Right lung (tissue), 10 donors: ENCODE measurements at places on chromosomes 5 and 9.

- DNase-seq = no peak
Measured at GRCh38 chr9:25742256-25742655, 64.0 kb upstream of the TUSC1 start.

- DNase-seq = no peak
Measured at GRCh38 chr5:67416133-67416937, 219.7 kb upstream of the CD180 start.

GRCh38 chr9:80797831-80798688 is 891.3 kb downstream of the TLE1 start:
- peak; percentile 92 for DNase-seq

DNA sequence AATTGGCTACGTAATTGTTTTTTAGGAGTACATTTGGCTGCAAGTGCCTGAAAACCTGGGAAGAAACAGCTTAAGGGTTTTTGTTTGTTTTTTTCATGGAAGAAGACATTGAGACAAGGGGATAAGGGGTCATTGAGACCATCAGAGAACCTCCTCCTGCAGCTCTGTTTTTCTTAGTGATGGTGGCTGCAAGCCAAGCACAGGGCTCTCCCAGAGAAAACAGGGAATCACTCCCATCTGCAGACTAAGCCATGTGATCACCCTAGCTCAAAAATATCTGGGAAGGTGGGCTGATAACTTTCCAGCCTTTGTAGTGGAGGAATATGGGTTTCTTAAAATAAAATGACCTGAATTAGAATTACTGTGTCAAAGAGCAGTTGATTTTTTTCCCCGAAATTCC is 25.1 kb downstream of the PALM2AKAP2 start:
- DNase-seq = no peak

DNA sequence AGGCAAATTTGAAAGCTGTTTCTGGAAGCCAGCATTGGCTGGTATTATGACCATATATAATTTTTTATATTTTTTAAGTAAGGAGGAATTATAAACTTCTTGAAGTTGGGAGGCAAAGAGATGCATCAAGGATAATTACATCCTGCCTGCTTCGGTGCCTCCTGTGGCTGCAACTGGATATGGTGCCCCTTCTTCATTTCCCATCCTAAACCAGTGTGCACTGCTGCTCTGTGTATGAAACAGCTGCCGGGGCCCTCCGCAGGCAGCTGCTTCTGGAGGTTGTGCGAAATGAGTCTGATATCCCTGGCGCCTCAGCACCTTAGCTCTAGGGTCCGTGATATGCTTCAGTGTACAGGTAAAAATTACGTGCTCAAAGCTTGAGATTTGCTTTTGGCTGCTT is 304.2 kb downstream of the ENC1 start:
- no peak for DNase-seq

DNA sequence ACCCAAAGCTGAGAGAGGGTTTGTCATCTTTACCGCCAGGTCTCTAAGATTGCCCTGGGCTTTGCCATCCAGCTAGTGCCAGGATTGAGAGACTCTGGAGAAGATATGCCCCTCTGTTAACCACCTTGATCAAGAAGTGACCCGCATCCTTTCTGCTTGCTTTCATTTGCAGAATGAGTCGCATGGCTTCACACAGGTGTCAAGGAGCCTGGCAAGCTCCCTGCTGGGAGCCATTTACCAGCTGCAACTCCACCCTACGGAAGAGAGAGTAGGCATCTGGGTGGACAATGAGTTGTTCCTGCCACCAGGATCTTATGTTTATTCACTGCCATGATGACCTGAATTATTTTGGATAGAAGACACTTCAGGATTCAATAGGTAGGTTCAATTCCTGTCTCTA is 43.0 kb downstream of the HSD17B3 start:
- DNase-seq = no peak

- DNase-seq = no peak
Measured at GRCh38 chr9:127049044-127049443, 73.4 kb downstream of the ANGPTL2 start.

- DNase-seq = no peak
Measured at GRCh38 chr5:168315416-168316138, 24.1 kb downstream of the WWC1 start.

DNA sequence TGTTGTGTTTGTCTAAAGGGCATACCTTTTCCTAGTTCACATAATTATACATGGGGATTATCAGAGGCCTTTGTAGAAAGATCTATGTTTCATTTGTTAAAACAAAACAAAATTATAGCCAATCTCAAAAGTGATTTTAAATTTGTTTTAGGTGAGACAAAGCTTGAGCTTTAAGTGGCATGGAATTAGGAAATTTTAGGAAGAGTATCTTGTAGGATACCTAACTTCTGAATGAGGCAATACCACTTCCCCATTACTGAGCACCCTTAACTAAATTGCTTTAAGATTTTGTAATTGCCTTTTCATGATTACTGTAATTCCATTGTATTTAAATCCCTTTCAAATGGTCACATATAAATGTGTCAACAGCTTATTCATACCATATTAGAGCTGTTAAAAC is 775.6 kb downstream of the NR2F1-AS1 start:
- DNase-seq = no peak

DNA sequence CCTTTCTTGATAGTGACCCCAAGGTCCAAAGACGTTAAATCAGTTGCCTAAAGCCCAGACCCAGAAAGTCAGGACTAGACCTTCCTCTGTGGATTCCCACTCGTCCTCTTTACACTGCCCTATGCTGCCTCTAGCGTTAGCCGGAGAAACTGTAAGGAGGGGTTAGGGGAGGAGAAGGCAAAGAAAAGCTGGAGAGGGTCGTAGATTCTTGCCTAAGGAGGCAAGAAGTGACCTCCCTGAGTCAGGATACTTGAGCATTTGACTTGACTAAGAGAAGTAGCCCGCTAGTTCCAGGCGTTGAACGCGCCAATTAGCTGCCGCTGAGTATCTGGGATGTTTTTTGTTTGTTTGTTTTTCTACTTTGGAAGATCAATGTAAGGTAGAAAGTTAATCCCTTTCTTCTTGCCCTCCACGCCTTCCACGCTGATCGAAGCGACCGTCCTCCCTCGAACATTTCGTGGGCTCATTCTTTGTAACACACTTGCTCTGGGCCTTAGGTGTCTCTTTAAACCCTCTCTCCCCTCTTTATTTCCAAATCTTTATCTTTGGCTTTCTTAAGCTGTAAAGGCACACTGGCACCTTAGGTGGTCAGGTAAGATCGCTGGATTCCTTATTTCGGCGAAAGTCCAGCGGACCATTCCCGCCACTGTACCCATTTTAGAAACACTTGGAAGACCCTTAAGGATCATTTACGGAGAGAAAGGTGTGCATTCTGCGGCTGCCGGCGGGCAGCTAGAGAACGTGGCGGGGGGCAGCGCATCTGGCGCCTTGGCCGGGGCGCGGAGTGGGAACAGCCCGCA is 5.1 kb upstream of the RGMB start:
- peak; percentile 44 for DNase-seq

- no peak for DNase-seq
Measured at GRCh38 chr5:173974688-173975239, 14.2 kb upstream of the C5orf47 start.

- DNase-seq = no peak
Measured at GRCh38 chr9:113293285-113293878, 9.8 kb downstream of the RNF183 start.

GRCh38 chr5:59891962-59892643 is 1.4 kb downstream of the PDE4D start:
- no peak for DNase-seq
